ENCODE measurements at places on chromosomes 3 and 15.

GRCh38 chr3:49351521-49352011, 6.6 kb downstream of the GPX1 start:
- peak; percentile 46 for DNase-seq

DNA sequence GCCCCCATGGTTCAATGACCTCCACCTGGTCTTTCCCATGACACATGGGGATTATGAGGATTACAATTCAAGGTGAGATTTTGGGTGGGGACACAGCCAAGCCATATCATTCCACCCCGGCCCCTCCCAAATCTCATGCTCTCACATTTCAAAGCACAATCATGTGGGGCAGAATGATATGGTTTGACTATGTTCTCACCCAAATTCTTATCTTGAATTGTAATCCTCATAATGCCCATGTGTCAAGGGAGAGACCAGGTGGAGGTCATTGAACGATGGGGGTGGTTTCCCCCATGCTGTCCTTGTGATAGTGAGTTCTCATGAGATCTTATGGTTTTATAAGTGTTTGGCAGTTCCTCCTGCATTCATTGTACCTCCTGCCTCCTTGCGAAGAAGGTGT, 2.4 kb upstream of the CLEC3B start:
- DNase-seq = no peak

GRCh38 chr3:194443901-194444300, 42.9 kb downstream of the ATP13A3 start:
- DNase-seq = no peak

GRCh38 chr3:2826453-2826852, 283.7 kb downstream of the IL5RA start:
- DNase-seq = no peak

DNA sequence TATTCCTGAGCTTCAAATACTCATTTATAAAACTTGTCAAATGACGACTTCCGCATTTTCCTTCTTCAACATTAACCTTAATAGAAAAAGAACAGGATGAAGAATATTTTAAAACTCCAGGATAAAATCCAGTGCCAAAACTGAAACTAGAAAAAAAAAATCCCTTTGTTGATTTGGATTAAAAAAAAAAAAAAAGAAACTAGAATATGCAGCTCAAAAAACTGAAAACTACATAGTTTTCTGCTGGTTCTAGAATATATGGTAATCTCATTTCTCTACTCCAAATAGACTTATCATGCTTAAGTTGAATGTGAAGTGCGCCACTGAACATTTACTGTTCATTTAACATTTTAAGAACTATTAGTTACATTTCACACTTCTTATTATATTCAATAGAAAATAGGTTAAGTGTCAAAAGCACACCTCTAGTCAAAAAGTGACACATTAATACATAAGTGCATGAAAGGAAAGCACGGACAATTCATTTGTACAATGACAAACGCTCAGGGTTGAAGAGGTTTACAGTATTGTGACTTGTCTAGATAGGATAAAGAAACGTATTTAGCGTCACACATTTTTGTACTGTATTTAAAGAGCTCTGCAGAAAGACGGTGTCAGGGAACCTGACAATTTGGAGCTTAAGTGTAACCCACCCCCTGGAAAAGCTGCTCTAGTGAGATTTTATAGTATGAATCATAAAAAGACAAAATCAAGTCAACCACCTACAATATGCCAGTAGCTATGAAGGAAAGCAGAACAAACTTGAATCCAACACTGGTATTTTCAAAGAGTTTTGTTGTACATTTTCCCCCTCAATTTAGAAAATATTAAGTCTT, 5.8 kb downstream of the TRA2B start:
- DNase-seq = no peak

GRCh38 chr3:184678317-184679055, 33.4 kb downstream of the MAGEF1 start:
- DNase-seq = no peak

GRCh38 chr15:65757256-65757655, 34.8 kb downstream of the DENND4A start:
- DNase-seq = no peak

GRCh38 chr3:38477839-38478450, 18.2 kb upstream of the EXOG start:
- no peak for DNase-seq

DNA sequence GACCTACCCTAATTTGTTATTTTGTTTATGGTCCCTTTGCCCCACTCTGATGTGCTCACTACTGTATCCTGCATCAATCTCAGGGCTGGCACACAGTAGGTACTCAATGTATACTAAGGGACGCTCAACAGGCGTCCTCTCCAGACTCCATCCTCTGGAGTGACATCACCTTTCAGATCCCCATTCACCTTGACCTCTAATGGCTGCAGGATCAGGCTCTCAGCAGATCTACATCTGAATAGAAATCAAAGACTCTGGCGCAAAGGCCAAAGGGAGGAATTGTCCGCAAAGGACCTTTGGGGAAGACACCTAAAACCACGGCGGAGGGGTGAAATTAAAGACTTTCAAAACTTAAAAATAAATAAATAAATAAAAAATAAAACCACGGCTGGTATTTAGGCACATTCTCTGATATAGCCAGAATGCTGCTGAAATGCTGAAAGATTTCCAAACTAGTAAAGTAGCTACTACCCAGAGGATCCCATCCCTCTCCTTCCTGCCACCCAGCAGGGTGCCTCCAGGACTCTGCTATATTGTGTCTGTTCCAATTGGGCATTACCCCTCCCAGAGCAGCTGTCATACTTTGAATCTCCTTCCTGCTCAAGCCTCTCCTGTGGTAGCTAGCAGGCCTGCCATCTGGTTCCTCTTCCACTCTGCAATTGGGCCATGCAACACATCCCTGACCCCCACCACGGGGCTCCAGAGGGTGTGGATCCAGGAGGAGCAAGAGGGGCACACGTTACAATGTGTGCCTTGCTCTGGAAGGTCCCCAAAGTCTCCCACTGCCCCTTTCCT, 6.1 kb downstream of the SHF start:
- no peak for DNase-seq

- peak; percentile 84 for DNase-seq
Measured at GRCh38 chr3:193805448-193805847, 212.4 kb downstream of the OPA1 start.

DNA sequence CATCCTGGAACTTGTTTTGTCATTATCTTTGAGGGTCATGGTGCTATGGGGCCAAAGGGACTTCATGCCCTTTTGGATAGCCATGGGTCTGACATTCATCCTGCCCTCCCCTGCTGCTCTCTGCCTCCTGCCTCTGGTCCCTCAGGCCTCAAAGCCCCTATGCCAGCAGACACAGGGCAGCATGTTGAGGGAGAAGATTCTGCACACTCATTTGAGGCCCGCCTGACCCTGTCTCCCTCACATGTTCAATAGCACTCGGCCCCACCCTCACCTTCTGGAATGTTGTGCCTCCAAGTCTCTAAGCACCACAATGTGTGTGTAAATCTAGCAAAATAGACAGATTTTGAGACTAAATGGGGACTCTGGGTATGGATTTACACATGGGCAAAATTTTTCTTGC, 178.7 kb upstream of the ANKRD28 start:
- no peak for DNase-seq

DNA sequence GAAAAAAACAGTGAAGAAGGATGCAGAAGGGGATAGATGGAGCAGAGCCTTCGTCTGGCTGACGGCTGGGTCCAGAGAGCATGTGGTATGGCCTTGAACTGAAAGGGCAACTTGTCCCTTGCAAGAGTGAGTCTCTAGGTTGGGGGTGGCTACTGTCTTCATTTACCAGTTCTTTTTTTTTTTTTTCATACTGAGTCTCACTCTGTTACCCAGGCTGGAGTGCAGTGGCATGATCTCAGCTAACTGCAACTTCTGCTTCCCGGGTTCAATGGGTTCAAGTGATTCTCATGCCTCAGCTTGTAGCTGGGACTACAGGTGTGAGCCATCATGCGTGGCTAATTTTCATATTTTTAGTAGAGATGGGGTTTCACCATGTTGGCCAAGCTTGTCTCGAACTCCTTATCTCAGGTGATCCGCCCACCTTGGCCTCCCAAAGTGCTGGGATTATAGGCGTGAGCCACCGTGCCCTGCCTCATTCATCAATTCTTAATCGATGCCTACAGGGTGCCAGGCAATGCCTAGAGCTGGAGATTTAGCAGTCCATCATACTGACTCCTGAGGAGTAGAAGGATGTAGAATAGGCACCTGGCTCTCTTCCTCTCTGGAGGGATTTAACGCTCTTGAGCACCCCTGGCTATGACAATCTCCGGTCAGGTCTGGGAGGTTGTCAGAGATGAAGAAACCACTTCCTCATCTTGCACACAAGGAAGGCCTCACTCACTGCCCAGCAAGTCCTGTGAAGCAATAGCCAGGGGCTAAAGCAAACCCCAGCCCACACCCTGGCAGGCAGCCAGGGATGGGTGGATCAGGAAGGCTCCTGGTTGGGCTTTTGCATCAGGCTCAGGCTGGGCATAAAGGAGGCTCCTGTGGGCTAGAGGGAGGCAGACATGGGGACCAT, at the start of gene CAMP:
CAMP (plus strand) TSS at position 880 of the 898 bp plus-strand sequence; CDS start at position 897, 17 bp downstream.
- DNase-seq = no peak
